Epithelial cell of proximal tubule (primary cell): ENCODE measurements at places on chromosomes 2 and 18. TPM values are rescaled to one million over a fixed set of nuclear protein-coding genes. Genes with fewer than 3 reads are reported as not detected.

- DNase-seq: no peak
Measured at GRCh38 chr18:79515331-79515730, 119.6 kb downstream of the NFATC1 start.

The RAB10 gene
- 90.4 and 154 TPM in 2 replicates for total RNA-seq

DNA sequence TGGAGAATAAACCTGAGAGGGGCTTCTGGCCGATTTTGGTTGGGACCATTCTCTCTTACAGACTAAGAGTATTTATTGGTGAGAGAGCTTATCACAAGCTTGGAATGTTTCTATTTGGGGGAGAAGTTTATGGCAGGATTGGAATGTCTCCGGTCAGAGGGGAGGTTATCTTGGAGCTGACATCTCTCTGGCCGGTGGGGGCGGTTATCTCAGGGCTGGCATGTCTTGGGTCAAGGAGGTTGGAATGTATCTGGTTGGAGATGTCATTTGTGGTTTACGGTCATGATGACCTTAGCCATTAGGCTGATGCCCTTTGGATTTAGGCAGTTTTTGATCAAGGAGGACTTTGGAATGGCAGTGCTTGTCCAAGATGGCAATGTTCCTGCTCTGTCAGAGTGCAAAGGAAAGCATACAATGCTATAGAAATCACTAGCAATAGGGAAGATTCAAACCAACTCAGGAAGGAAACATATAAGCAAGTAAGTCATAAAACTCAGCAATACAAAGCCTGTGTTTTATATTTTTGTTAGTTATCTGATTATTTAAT is 362.4 kb upstream of the LRATD1 start:
- no peak for DNase-seq

DNA sequence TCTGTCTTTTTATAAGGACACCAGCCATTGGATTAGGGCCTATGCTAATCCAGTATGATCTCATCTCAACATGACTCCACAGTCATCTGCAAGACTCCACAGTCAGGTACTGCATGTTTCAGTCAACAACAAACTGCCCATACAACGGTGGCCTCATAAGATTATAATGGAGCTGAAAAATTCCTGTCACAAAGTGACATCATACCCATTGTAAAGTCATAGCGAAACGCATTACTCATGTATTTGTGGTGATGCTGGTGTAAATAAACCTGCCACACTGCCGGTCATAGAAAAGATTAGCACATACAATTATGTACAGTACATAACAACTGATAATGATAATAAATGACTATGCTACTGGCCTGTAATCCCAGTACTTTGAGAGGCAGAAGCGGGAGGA is 102.2 kb downstream of the TEX51 start:
- no peak for DNase-seq

- no peak for DNase-seq
Measured at GRCh38 chr2:190653231-190653630, 4.3 kb downstream of the NAB1 start.

- no peak for DNase-seq
Measured at GRCh38 chr2:74685408-74685807, 31.4 kb downstream of the SEMA4F start.

- DNase-seq: no peak
Measured at GRCh38 chr18:68429841-68430240, 285.1 kb downstream of the TMX3 start.

- no peak for DNase-seq
Measured at GRCh38 chr18:12531749-12532148, 124.0 kb downstream of the PRELID3A start.

The CCDC93 gene
- 9.9 and 13.2 TPM in 2 replicates for total RNA-seq

DNA sequence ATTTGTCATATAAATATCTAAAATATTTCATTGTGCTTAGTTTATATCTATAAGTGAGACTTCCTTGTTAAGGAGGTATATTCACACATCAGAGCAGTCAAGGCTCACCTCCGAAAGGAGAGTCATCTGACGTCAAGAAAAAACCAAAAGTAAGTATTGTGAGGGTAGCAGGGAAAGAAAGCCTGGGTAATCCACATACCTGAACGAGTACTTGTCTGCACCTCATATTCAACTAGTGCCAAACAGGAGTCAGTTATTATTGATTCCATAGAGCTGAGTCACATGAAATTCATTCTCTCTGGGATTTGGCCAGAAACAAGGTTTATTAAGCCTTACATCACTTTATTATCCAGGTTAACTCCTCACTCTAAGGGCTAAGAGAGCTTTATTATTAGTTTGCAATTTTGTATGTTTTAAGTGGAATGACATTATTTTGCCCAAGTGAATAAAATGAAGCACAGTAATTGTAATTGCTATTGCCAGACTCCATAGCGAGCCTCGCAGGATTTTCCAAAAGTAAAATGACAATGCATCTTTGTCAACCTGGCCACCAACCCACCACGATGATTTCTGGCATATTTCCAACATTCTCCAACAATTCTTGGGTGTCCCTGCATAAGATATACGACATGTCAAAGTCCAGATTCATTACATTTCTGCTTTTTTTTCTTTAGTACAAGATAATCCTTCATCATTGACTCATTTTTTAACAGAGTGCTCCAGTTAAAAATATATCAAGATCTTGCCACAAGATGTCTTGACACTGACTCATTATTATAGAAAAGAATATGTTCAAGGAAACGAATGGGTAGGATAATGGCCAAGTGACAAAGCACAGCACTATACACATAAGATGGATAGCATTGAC is 1210.4 kb upstream of the ACVR2A start:
- DNase-seq: peak; percentile 47

- DNase-seq: no peak
Measured at GRCh38 chr2:60964651-60965498, 52.6 kb upstream of the PEX13 start.

- DNase-seq: no peak
Measured at GRCh38 chr2:192247456-192247855, 52.7 kb upstream of the TMEFF2 start.

The MSTN gene
- 0.14 TPM in 1 of 2 replicates, not detected in the other for total RNA-seq

GRCh38 chr2:234181121-234181520 is 130.6 kb downstream of the SPP2 start:
- DNase-seq: no peak

- no peak for DNase-seq
Measured at GRCh38 chr18:80252136-80252535, 4.8 kb upstream of the PARD6G start.

The DYSF gene
- 6.3 and 8.2 TPM in 2 replicates for total RNA-seq

- DNase-seq: no peak
Measured at GRCh38 chr18:47898055-47898454, 32.4 kb downstream of the SMAD2 start.

DNA sequence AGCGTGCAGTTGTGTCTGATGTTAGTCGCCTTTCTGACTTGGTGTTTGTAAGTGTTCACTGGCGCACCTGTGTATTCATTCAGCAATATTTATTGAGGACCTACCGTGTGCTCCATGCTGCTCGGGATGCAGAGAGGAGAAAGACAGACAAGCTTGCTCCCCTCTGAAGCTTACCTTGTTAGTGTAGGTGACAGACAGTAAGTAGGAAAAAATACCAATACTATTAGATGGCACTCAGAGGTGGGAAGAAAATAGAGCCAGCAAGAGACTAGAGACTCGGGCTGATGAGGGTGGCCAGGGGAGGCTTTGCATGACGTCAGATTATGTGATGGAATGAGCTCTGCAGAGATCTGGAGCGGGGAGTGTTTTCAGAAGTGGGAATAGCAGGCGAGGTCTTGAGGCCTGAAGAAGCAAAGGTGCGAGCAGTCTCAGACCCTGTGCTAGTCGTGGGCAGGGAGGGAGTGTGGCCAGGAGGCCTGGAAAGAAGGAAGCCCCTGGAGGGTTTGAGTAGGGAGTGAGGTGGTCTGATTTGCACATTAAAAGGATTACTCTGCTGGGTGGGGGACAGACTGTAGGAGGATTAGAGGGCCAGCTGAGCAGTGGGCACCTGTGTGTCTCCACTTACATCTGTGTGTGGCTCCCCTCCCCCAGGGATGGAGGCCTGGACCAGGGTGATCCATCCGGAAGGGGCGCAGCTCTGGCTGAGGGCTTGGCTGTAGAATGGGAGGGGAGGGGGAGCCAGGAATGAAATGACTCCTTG is 11.8 kb downstream of the MTCL1 start:
- no peak for DNase-seq

DNA sequence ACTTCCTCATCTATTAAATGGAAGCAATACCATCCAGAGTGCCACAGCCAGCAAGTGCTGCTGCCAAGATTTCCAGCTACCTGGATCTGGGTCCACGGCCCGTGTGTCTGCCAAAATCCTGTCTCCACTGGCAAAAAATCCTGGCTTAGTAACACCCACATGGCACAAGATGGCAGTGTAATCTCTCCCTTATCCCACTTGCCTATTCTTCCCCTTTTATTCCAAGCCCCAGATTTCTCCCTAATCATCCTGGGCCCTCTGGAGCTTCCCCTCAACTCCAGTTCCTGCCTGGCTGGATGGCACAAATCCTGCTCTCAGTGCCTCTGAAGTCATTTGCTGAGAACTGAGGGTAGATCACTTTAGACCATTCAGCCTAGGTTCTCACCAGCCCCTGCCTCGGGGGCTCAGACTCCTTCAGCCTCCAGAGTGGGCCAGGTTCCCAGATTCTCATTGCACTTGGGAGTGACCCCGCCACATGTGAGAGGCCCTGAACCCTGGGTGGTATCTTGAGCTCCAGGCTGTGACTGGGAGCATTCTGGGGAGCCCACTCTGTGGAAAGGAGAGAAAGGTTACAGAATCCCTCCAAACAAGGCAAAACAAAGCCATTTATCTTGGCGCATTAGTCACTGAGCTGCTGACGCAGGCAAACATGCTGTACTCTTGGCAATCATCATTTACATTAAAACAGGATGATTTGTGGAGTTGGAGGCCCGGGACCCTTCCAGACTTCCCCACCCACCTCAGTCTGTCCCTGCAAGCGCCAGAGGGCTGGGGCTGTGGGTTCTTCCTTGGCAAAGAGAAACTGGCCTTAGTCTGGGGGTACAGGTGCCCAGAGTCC is 325.8 kb downstream of the DYSF start:
- DNase-seq: no peak

- no peak for DNase-seq
Measured at GRCh38 chr2:74333175-74333574, 10.0 kb downstream of the SLC4A5 start.

DNA sequence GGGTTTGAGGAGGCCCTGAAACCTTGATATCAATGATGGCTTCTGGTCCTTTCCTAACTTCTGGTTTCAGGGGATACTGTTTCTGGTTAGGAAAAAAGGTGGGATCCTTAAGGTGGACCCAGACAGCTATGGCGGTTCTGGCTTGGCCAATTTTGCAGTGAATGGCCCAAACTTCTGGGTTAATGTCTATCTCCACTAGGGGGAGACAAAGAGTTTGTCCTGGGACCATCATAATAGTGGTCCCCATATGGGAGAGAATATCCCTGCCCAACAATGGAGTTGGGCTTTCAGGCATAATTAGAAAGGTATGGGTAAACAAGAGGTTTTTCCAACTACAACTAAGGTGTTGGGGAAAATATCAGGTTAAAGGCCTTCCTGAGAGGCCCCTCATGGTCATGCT is 273.5 kb downstream of the CALCRL start:
- DNase-seq: no peak

DNA sequence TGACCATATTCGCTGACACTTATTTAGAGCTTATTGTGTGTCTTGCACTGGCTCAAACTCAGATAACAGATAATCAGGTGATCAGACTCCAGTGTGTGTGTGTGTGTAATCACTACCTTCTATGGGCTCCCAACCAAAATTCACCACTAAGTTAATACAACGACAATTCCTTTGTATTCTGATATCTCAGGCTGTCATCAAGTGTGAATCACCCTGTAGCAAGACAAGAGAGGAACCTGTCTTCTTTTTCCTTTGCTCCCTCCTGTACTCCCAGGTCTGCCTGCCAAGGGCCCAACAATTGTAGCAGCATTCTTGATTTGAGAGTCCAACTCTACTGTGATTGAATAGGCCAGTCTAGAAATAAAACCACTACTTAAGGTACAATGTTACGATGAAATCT is 25.8 kb downstream of the ITGB6 start:
- no peak for DNase-seq

The SLC9A4 gene
- 0.36 and 0.40 TPM in 2 replicates for total RNA-seq

GRCh38 chr2:10566018-10566417 is 117.9 kb upstream of the ODC1 start:
- no peak for DNase-seq

DNA sequence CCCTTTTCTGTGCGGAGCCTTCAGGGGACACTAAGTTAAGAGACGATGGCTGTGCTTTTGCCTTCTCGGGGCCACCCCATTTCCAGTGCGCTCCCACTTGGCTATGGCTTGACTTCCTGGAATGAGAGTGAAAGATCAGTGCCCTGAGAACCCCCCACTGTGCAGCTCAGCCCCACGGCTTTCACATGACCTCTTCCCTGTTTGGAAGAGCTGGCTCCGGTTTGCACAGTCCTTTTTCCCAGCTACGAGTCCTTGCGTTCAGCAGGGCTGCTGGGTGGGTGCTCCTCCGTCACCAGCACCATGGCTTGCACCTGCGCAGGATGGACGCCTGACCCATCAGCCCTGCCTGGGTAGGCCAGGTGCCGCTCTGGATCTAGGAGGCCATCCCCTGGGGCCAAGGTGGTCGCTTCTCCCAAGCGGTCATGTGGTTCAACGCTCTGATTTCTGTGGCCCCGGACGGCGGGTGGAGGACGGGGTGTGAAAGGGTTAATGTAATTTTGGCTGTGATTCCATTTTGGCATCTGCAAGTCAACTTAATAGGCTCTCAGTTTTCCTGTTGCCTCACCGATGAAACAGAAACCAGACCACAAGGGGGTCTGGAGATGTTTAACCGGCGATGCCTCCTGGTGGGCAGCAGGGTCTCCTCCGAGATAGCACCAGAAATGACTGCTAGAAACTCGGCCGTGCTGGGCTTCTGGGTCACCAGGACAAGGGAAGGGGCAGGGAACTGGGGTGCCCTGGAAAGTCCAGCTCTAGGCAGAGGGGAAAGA is 113.1 kb upstream of the HAAO start:
- DNase-seq: no peak

DNA sequence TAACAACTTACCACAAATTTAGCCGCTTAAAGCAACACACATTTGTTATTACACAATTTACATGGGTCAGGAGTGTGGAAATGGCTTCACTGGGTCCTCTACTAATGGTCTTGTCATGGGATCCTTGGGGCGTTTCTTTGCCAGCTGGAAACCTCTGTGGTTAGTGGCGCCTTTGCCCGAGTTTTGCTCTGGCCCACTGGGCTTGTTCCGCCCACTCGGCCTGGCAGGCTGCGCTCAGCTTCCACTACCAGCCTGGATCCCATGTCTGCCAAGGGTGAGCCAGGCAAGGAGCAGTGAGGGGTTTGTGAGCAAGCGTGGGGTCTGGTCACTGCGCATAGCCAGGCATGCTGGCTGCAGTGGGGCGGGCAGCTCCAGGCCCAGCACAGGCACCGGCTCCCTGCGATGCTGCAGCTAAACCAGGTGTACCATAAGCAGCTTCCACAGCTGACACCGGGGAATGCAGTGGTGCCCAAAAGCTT is 16.2 kb upstream of the MBD2 start:
- no peak for DNase-seq

DNA sequence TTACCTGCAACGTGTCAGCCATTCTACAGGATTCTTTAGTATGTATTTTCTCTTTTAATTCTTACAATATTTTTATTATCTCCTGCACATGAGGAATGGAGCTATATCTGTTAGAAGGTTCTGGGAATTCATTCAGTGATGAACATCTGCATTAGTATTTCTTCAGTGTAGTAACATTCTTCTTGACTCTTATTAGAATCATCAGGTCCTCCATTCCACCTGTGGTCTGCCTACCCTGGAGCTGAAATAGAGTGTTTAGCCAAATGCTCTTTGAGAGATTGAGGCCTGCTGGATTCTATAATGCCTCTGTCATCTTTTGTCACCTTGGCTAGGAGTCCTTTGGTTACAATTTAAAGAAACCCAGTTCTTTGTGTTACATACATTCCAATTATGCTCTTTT is 54.4 kb downstream of the RHBDD1 start:
- no peak for DNase-seq
